NCI-H524 (cell line): ENCODE measurements at places on chromosomes 4 and X.

DNA sequence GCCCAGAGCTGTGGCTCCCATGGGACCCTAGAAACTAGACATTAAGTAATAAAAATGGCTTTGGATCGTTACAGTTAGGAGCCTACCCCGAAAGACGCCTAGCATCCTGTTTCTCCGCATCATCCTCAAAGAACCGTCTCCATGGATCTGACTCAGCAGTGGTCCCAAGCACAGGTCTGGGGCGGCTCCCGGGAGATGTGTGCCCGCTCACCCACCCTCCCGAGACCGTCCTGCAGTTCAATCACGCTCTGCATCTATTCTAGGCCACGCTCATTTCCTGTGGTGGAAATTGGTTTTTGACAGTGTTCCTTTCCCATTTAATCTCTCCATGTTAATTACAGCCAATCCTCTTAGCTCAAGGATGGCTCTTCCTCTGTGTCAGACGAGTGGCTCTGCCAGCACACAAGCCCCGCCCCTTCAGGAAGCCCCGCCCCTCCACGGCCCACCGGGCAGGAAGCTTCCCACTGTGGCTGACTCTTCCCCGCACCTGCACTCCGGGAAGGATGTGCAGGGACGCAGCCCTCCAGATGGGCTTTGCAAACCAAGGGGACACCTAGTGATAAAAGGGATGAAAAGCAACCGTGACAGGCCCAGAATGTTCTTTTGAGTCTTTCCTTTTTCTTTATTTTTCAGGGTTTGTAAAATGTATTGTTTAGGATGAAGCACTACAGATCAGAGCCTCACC is 34.5 kb upstream of the HELT start:
- DNase-seq = peak; percentile 78

GRCh38 chr4:78776729-78777575 is 802 bp downstream of the BMP2K start:
- peak; percentile 42 for DNase-seq

- DNase-seq = no peak
These were observed 508.4 kb upstream of the FTHL17 start for GRCh38 chrX:31580227-31580626.

GRCh38 chrX:47244676-47245075 is 11.9 kb downstream of the USP11 start:
- peak; percentile 63 for DNase-seq

DNA sequence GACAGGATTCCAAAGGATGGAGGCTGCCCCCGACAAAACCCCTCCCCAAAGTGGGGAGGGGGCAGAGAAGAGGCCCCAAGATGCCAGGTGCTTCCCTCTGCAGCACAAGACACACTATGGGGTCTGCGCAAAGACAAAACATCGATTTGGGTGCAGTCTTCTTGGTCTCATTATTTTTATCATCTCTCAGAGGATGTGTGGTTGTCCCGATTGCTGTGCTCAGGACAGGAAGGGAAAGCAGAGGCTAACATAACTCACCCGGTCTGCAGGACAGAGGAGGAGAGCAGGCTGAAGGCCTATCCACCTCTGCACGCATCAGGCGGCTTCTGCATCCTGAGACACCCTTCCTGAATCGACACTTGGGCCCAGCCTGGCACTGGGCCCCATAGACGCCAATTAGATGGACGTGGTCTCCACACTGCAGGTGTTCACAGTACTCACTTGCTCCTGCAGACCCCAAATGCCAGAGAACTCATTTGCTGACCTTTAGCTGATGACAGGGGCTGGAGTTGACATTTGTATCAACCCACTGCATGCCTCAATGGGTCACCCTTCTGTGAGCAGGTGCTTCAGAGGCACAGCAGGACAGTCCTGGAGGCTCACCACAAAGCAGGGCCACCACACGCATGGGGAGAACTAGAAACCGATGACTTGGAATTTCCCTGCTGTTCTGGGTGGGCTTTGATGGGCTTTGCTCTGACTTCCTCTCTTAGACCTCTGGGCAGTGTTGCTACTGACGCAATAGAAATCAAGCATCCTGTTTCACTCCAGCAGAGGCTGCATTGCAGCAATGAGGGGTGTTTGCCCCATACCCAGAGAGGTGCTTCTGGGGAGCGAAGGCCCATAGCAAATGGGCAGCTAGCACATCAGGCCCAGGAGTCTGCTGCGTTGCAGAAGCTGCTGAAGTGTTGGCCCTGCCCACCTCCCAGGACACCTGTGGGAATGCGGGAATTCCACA is 96.3 kb upstream of the ENPP6 start:
- DNase-seq = no peak

GRCh38 chr4:140935254-140935653 is 179.1 kb upstream of the TBC1D9 start:
- DNase-seq = peak; percentile 69

DNA sequence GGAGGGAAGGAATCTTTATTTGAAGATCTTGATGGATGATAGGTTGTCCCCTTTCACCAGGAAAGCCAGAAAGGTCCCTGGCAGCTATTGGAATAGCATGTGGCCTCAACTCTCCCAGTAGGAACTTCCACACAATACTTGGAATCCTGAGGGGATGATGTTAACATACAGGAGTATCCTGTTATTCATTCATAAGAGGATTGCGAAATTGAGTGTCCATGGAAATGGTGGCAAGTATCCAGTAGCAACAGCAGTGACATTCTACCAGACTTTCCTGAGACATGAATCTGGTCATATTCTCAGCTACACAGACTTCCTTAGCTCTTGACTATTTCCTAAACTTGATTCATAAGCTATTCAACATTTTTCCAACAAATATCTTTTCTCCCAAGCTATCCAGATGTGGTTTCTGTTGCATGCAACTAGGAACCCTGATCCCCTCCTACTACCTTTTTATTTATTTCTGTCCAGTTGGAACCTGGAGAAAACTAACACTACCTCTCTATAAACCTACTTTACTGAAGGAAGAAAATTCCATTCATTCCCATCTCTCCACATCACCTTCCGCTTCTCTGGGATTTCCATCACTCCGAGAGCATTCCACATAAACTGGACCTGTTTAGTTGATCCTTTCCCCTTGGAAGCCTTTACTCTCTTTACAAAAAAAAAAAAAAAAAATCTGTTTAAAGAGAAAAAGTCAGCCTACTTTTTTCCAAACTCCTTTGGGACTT is 101.8 kb downstream of the ANXA5 start:
- no peak for DNase-seq

- DNase-seq = no peak
These were observed 91.7 kb upstream of the PHOX2B start for GRCh38 chr4:41839916-41840854.

DNA sequence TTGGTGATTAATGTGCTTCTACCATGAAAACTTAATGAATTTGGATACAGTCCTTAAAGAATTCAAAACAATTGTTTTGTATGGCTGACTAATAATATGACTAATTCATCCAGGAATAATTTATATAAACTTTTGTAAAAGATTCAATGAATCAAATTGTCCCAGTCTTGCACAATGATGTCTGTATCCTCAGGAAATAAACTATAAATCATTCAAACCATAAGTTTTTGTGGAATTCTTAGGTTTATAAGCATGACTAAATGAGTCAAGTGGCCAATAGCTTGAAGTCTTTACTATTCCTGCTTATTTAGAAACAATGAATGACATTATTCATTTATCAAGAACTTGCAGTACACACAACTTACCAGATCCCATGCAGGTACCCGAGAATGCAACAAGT is 935.0 kb upstream of the INTU start:
- no peak for DNase-seq

- no peak for DNase-seq
These were observed 189.8 kb upstream of the PSAPL1 start for GRCh38 chr4:7624396-7624980.

DNA sequence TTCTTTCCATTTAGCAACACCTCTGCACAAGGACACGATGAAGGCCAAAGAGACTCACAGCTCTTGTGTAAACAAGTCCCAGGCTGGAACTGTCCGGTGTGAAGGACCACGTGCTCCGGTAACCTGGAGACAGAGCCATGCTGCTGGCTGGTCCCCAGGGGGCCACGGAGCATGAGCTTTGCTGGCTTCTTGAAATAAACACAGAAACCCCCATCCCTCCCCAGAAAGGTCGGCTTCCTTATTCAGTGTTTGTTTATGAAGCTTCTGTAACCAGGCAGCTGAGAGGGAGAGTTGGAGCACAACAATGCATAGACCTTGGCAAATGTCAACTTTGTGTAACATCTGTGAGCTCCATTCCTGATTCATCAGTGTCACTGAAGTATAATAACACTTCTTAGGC is 109.4 kb downstream of the GPR143 start:
- DNase-seq = no peak

GRCh38 chrX:29746326-29746725 is 469.0 kb upstream of the MAGEB2 start:
- DNase-seq = no peak

- DNase-seq = no peak
These were observed 147.1 kb upstream of the RPS6KA6 start for GRCh38 chrX:84335121-84335520.

GRCh38 chrX:53039236-53039635 is 9.4 kb upstream of the GPR173 start:
- no peak for DNase-seq

GRCh38 chr4:153207567-153207966 is 3.3 kb downstream of the TRIM2 start:
- DNase-seq = no peak

GRCh38 chr4:109798866-109799265 is 2.9 kb downstream of the CFI start:
- DNase-seq = no peak

DNA sequence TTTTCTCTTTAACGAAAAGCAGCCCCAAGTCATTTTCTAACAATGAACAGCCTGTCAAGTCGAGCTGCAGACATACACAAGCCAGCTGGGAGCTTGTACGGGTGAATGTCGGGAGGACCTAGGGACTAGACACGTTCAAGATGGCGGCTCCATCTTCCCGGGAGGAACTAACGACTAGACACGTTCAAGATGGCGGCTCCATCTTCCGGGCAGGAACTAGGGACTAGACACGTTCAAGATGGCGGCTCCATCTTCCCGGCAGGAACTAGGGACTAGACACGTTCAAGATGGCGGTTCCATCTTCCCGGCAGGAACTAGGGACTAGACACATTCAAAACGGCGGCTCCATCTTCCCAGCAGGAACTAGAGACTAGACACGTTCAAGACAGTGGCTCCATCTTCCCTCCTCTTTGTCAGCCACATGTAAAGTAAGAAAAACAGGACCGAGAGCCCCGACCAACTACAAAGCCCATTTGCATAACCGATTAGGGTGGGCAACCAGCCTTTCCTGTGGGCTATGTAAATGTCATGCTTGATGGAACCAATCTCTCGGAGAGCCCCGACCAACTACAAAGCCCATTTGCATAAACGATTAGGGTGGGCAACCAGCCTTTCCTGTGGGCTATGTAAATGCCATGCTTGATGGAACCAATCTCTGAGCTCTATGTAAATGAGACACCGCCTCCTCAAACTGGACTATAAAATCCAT is 175.5 kb downstream of the DHRSX start:
- DNase-seq = no peak

DNA sequence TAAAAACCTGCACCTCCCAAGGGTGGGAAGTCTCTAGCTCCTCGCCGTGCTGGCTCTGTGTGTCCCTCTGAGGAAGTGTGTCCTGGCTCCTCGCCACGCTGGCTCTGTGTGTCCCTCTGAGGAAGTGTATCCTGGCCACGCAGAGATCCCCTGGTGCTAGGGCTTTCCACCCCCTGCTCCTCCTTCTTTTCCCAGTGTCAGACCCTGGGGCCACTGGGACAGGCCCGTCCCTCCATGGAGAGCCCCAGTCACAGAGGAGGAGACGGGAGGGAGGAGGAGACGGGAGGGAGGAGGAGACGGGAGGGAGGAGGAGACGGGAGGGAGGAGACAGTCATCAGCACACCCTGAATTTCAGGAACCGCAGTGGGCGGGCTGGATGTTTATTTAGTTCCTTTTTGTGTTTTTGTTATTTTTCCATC is 53.8 kb upstream of the HGFAC start:
- DNase-seq = no peak

DNA sequence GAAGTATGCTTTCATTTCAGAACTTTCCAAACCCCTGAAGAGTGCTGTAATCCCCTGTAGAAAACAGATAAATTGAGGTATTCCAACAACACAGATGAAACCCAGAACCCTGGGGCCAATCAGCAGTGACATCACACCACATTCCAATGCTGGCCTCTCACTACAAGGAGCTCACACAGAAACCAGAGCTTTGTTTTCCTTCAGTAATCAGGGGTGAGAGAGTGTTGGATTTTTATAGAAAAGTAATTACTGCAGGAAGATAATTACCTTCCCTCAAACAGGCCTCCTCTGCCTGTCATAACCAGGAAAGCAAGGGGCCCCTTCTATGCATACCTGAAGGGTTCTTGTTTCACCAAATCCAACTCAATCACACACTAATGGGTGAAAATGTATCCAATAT is 246.2 kb downstream of the SCFD2 start:
- DNase-seq = no peak

GRCh38 chrX:13080128-13080795 is 35.8 kb upstream of the FAM9C start:
- no peak for DNase-seq

DNA sequence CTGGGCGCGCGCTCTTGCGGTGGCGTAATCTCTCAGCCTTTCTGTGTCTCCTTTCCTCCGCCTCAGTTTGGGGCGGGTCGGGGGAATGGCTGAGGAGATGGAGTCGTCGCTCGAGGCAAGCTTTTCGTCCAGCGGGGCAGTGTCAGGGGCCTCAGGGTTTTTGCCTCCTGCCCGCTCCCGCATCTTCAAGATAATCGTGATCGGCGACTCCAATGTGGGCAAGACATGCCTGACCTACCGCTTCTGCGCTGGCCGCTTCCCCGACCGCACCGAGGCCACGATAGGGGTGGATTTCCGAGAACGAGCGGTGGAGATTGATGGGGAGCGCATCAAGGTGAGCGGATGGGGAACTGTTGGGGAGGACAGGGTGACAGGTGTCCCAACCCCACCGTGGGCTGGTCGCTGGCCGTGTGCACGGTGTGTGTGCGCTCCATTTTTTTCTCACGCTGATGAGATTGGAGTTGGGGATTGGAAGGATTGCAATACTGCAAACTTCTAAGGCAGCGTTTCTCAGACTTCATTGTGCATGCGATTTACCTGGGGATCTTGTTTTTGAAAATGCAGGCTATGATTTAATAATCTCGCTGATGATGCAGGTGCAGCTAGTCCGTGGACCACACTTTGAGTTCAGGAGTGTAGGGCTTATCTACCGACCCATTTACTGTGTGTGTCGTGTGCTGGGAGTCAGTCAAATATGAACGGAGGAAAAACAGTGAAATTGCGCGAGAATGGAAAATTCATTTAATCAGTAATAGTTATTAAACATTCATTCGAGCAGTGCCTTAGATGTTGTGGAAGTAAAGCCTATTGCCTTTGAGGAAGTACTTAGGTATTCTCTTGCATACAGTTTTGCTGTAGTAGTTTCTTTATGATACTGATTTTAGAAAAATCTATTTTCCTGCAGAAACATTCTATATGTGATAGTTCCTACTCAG is at the start of gene RAB33B:
TSS of gene RAB33B (plus strand) at position 11 of the 935 bp plus-strand sequence. CDS start at position 86, 75 bp downstream.
- DNase-seq = peak; percentile 24

GRCh38 chr4:183323295-183323694 is 1.1 kb upstream of the CLDN24 start:
- no peak for DNase-seq

DNA sequence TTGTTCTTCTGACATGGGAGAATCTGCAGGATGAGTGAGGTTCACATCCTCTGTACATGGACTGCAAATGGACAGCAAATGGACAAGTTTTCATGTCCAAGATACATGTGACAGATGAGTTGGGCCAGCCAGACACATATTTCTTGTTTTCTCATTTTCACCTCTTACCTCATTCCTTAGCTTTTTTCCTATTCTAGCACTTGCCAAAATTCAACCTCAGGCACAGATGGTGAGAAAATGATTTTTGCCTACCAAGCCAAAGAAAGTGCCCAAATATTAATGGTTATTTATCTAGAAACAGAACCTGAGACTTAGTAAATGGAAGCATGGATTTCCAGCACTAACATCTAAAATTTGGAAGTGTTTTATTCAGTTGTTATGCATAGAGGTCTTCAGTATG is 402.2 kb downstream of the AFF2 start:
- DNase-seq = no peak
